Activated T-cell treated with anti-CD3 and anti-CD28 coated beads, Interleukin-2, amount 50 U/mL, for 24 hours (primary cell): ENCODE measurements at places on chromosomes 7 and 10.

GRCh38 chr10:128078136-128078969 lies 47.9 kb downstream of the MKI67 start:
- H3K36me3 ChIP-seq = peaks cover 91% of the 10 kb centered on the region
- H3K27me3 ChIP-seq = no peaks in the 10 kb centered on the region
- no peak overlapping the region for H3K27ac ChIP-seq
- no peaks in the 10 kb centered on the region for H3K4me1 ChIP-seq

DNA sequence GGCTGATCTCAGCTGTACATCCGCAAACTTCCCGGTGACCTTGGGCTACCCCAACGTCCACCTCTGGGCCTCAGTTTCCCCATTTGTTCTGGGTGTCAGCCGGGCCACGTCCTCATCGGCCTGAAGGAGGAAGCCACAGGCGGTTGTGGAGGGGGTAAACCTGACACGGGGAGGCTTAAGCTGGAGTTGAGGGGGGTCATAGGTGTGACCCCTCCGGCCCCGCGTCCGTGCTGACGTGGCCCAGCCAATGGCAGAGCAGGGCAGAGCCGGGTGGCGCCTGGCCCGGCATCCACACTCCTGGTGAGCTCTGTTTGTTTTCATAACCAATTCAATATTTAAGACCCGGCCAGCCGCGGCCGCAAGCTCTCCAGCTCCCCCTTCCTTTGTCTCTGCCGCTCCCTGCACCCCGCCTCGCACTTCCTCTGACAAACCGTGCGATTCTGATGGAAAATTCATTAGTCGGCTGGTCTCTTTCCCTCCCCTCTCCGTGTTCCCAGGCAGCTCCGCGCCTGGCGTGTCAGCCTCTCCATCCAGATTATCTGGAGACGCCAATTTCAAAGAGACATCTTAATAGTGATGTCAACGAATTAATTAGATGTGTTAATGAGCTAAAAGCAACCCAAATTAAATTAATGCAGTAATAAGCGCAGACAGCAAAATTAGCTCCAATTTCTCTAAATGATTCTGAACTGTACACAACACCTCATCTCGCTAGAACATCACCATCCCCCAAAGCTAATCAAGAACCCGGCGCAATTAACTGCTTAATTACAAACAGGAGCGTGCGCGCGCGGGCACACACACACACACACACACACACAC lies 55.4 kb downstream of the MICALL2 start:
- H3K36me3 ChIP-seq = no peaks in the 10 kb centered on the region
- H3K4me1 ChIP-seq = peaks cover 5% of the 10 kb centered on the region
- peaks cover 74% of the 10 kb centered on the region for H3K27me3 ChIP-seq
- no peak overlapping the region for H3K4me3 ChIP-seq
- DNase-seq = no peak

DNA sequence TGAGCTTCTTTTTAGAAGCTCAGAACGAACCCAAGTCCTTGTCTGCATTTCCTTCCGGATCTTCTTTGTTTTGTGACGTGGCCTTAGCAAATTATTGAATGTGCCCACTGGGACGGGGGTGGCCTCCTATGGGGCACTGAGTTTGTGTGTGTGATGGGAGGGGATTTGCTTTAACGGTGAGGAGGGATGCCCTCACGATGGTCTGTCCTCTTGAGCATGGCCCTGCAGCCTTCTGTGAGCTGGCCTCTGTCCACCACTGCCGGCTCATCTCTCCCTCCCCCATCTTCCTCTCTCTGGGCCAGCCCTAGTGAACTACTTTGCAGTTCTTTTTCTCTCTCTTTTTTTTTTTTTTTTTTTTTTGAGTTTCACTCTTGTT lies 62.9 kb upstream of the MKRN1 start:
- H3K27ac ChIP-seq = no peak overlapping the region
- peaks cover 9% of the 10 kb centered on the region for H3K27me3 ChIP-seq
- H3K4me3 ChIP-seq = no peak overlapping the region
- no peak for DNase-seq

DNA sequence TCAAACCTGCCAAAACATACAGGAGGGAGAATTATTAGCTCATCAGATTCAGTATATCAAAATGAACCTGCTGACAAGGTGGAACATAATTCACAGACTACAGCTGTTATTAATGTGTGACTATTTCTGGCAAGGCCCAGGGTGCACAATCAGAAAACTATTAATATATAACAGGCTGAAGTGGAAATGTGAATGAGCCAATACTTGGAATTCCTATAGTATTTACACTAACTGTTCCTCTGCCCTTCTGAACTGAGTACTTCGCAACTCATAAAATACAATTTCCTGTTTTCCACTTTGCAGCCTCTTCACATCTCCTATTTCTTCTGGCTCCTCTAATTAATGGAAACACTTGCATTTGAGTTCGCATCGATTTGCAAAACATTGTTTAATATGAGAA lies 330.8 kb downstream of the DPP6 start:
- H3K27ac ChIP-seq = no peak overlapping the region
- H3K27me3 ChIP-seq = no peaks in the 10 kb centered on the region
- no peaks in the 10 kb centered on the region for H3K4me1 ChIP-seq
- DNase-seq = no peak
- H3K4me3 ChIP-seq = no peak overlapping the region
- no peaks in the 10 kb centered on the region for H3K36me3 ChIP-seq

- H3K36me3 ChIP-seq = no peaks in the 10 kb centered on the region
- H3K4me1 ChIP-seq = no peaks in the 10 kb centered on the region
- no peaks in the 10 kb centered on the region for H3K27me3 ChIP-seq
- no peak for DNase-seq
- no peak overlapping the region for H3K4me3 ChIP-seq
- no peak overlapping the region for H3K27ac ChIP-seq
Measured at GRCh38 chr10:16856567-16856966, 39.3 kb upstream of the RSU1 start.

GRCh38 chr7:73885975-73886798 lies 25.2 kb downstream of the TMEM270 start:
- H3K27me3 ChIP-seq = peaks cover 34% of the 10 kb centered on the region
- no peak for DNase-seq
- no peak overlapping the region for H3K4me3 ChIP-seq
- H3K36me3 ChIP-seq = no peaks in the 10 kb centered on the region

DNA sequence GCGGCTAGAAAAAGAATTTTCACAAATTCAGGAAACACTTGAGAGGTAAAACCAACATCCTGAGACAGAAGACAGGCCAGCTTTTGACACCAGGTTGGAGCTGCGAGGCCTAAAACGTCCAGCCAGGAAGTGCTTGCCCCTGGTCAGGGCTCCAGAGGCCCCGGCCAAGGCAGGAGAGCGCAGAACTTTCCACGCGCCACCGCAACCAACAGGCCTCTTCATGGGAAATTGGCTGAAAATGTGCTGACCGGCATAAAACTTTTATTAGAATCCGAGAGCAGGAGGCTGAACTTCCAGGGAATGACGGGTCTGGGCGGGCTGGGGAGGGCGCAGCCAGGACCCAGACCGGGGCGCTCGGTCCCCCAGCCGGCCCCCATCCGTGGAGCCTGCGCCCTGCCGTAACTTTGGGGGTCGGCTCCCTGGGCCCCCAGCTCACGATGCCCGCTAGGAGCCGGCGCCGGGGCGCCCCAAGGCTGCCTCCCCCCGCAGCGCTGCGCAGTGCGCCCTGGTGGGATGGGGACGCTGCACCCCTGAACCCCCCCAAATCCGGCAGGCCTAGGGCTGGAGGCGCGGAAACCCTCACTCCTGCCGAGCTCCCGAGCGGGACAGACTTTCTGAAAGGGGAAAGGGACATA lies 414.0 kb upstream of the MKI67 start:
- H3K4me3 ChIP-seq = no peak overlapping the region
- H3K4me1 ChIP-seq = no peaks in the 10 kb centered on the region
- peaks cover 59% of the 10 kb centered on the region for H3K27me3 ChIP-seq
- H3K27ac ChIP-seq = no peak overlapping the region

DNA sequence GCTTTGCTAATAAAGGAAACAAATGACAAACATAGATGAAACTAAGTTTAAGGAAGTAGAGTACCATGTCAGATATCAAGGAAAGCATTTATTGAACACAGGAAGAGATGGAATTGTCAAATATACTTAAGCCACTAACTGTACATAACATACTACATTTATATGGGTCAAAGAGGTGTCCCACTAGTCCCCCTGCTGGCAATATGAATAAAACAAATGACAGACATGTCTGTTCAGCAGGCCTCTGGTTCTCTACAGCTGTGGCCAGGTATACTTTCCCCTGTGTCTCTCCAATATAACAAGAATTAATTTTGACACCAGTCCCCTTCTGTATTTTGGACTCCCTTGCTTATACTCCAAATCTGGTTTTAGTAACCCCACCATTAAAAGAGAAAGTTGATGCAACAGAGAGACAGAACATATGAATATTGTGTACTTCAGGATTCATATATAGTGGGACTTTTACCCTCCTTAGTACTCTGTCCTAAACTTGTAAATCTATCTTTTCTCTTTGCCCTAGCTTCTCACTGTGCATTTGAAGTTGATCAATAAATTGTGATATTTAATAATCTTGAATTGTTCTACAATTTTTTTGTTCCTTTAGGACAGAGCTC lies 42.9 kb downstream of the CD36 start:
- H3K4me3 ChIP-seq = no peak overlapping the region
- H3K36me3 ChIP-seq = no peaks in the 10 kb centered on the region
- no peak overlapping the region for H3K27ac ChIP-seq
- H3K4me1 ChIP-seq = no peaks in the 10 kb centered on the region

- H3K4me1 ChIP-seq = no peaks in the 10 kb centered on the region
- H3K27me3 ChIP-seq = no peaks in the 10 kb centered on the region
- H3K27ac ChIP-seq = no peak overlapping the region
- DNase-seq = no peak
Measured at GRCh38 chr7:48312151-48312550, 140.9 kb downstream of the ABCA13 start.
